Activated CD4-positive, alpha-beta T cell treated with anti-CD3 and anti-CD28 coated beads, Interleukin-2, amount 10 ng/mL, durations not matched to agents 7 days and 5 days (primary cell): ENCODE measurements at places on chromosomes 11 and 22.

- H3K36me3 ChIP-seq = peaks cover 9% of the 10 kb centered on the region
- no peaks in the 10 kb centered on the region for H3K27me3 ChIP-seq
- no peak overlapping the region for H3K4me3 ChIP-seq
- no peaks in the 10 kb centered on the region for H3K4me1 ChIP-seq
- H3K27ac ChIP-seq = no peak overlapping the region
- no peak for DNase-seq
Measured at GRCh38 chr11:35766651-35767050, 104.1 kb downstream of the TRIM44 start.

DNA sequence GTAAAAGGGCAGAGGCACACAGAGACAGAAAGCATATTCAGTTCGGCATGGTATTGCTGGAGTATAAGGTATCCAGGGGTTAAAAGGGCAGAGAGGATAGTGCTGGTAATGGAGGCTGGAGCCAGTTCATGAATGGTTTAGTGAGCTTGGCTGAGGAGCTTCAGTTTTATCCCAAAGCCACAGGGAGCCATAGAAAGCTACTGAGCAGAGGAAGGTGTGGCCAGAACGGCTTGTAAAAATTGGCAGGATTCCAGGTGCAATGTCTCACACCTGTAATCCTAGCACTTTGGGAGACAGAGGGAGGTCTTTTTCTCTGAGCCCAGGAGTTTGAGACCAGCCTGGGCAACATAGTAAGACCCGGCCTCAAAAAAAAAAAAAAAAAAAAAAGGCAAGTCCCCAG lies 186.1 kb downstream of the MYO18B start:
- H3K27ac ChIP-seq = no peak overlapping the region
- DNase-seq = no peak
- no peaks in the 10 kb centered on the region for H3K36me3 ChIP-seq
- H3K4me3 ChIP-seq = no peak overlapping the region
- H3K27me3 ChIP-seq = peaks cover 6% of the 10 kb centered on the region

DNA sequence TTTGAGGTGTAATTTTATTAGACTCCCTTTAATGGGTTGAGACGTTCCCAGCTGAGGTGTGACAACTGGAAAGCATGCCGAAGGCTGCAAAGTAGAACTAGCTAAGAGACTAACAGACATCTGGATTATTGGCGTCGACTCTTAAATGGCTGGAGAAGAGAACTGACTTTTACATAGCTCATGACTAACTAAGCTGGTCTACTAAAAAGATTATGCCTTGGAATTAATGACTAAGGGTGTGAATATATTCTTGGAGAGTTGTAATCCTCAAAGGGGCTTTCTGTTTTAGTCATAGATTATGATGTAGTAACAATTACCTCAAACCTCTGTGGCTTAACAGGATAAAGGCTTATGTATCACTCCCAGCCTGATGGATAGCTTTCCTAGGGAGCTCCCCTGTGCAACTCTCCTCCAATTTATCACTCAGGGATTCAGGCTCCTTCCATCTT lies 39.5 kb upstream of the SLC5A12 start:
- no peak overlapping the region for H3K4me3 ChIP-seq
- H3K4me1 ChIP-seq = no peaks in the 10 kb centered on the region
- H3K36me3 ChIP-seq = no peaks in the 10 kb centered on the region
- H3K27ac ChIP-seq = no peak overlapping the region

DNA sequence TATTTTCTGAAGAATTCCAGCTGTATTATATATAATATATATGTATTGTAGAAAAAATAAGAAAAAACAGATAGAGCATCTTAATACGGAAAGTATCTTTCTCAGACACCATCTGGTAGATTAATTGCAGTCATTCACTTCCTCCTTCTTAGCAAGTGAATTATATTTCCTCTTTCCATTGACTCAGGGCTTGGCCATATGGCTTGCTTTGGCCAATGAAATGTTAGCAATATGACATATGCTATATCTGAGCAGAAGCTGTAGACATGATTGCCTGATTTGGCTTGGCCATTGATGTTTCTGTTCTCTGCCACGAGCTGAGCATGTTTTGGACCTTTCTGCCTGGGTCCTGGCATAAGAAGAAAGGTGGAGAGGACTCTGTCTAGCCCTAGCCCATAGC lies 34.4 kb upstream of the ZBED5 start:
- no peak for DNase-seq
- H3K27me3 ChIP-seq = peaks cover 8% of the 10 kb centered on the region
- no peak overlapping the region for H3K4me3 ChIP-seq
- H3K4me1 ChIP-seq = no peaks in the 10 kb centered on the region
- no peaks in the 10 kb centered on the region for H3K36me3 ChIP-seq

GRCh38 chr11:120400564-120401364 lies 64.6 kb downstream of the ARHGEF12 start:
- H3K4me3 ChIP-seq = no peak overlapping the region
- no peaks in the 10 kb centered on the region for H3K4me1 ChIP-seq
- no peak for DNase-seq
- H3K27ac ChIP-seq = no peak overlapping the region
- peaks cover 32% of the 10 kb centered on the region for H3K27me3 ChIP-seq
- no peaks in the 10 kb centered on the region for H3K36me3 ChIP-seq

GRCh38 chr22:19863571-19863970 lies 8.9 kb upstream of the GNB1L start:
- no peak overlapping the region for H3K27ac ChIP-seq
- peaks cover 2% of the 10 kb centered on the region for H3K4me1 ChIP-seq
- no peak overlapping the region for H3K4me3 ChIP-seq
- H3K36me3 ChIP-seq = no peaks in the 10 kb centered on the region

DNA sequence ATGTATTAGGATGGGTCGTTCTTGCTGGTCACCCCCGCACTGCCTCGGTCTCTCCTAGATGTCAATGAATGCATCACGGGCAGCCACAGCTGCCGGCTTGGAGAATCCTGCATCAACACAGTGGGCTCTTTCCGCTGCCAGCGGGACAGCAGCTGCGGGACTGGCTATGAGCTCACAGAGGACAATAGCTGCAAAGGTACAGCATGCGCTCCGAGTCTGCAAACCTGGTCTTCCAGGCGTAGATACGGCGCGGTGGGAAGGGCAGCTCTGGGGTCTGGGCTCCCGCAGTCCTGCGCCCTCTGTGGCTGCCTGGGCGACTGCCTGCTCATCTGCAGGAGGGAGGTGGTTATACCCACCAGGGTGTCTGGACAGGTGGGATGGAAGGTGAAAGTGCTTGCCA lies 31.0 kb downstream of the FBLN1 start:
- H3K4me1 ChIP-seq = no peaks in the 10 kb centered on the region
- no peak overlapping the region for H3K27ac ChIP-seq
- no peak overlapping the region for H3K4me3 ChIP-seq
- DNase-seq = no peak
- no peaks in the 10 kb centered on the region for H3K36me3 ChIP-seq
